ENCODE measurements at places on chromosomes 13 and 19.

GRCh38 chr13:109998684-109999533 lies 212.5 kb upstream of the IRS2 start:
- no peak overlapping the region for H3K27ac ChIP-seq
- H3K4me3 ChIP-seq, result no peak overlapping the region
- peaks cover 15% of the 10 kb centered on the region for H3K27me3 ChIP-seq
- no peaks in the 10 kb centered on the region for H3K4me1 ChIP-seq

- H3K27ac ChIP-seq, result peak overlapping the region; percentile 18
- H3K27me3 ChIP-seq, result no peaks in the 10 kb centered on the region
- H3K4me3 ChIP-seq, result peak overlapping the region; percentile 84
These were observed 1.2 kb downstream of the CDC34 start for GRCh38 chr19:532561-533363.

- no peaks in the 10 kb centered on the region for H3K36me3 ChIP-seq
- H3K27ac ChIP-seq, result no peak overlapping the region
- peaks cover 6% of the 10 kb centered on the region for H3K27me3 ChIP-seq
- no peaks in the 10 kb centered on the region for H3K4me1 ChIP-seq
- DNase-seq, result no peak
These were observed 114.6 kb upstream of the RNF113B start for GRCh38 chr13:98291658-98292057.

DNA sequence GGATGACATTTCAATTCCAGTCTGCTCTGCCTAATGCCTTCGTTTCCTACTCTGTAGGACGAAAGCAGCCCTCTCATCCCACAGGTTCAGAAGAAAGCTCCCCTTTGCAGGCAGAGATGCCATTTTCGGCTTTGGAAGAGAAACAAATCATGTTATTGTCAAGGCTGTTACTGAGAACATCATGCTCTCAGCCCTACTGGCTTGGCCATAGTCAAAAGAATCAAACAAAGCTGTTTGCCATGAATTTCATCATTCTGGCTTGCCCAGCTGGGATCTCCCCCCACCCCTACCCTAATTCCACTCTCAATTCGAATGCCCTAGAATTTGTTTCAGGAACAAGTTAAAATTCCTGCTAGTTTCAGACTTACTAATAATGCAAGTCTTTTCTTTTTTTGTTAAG lies 162.3 kb upstream of the SERP2 start:
- no peak overlapping the region for H3K4me3 ChIP-seq
- no peak overlapping the region for H3K27ac ChIP-seq
- peaks cover 2% of the 10 kb centered on the region for H3K36me3 ChIP-seq
- H3K4me1 ChIP-seq, result no peaks in the 10 kb centered on the region
- DNase-seq, result no peak
- peaks cover 73% of the 10 kb centered on the region for H3K27me3 ChIP-seq
